NCI-H1436 (cell line): ENCODE measurements at places on chromosomes 6 and 20.

DNA sequence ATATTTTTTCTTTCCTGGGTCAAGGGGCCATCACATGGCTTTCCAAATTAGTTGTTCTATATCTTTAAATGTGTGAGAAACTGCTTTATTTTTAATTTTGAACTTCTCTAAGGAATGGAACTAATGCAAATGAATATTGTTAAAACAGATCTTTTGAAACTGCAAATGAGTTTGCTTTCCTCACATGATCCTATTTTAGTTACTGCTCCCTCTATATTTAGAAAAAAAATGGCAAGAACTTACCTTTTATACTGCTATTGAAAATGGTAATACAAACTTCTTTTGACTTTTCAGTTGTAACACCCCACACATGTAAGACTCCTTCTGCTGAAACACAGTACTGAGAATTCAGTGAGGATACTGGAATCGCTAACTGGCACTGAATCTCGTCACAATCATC, 15.9 kb downstream of the IFNGR1 start:
- no peak for DNase-seq

GRCh38 chr6:31293343-31293742, 21.5 kb upstream of the HLA-C start:
- no peak for DNase-seq

DNA sequence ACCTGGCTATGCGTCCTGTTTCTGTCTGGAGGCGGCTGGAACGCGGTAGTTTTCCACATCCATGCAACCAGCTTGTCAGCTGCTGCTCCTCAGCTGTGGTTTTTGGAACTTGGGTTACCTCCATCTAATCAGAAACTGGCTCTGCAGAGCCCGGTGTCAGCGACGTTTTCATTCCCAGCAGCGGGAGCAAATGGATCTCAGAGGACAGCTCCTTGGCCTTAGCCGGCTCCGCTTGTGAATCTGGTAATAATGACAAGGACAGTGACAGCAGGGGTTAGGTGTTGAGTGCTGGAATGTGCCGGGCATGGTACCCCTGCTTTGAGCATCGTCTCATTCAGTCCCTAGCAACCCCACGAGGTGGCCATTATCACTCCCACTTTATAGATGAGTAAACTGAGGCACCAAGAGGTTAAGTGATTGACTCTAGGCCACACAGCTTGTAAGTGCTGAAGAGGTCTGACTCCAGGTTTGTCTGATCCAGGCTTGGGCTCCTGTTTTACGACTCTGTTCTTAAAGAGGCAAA, 1.3 kb downstream of the SLCO4A1 start:
- no peak for DNase-seq

DNA sequence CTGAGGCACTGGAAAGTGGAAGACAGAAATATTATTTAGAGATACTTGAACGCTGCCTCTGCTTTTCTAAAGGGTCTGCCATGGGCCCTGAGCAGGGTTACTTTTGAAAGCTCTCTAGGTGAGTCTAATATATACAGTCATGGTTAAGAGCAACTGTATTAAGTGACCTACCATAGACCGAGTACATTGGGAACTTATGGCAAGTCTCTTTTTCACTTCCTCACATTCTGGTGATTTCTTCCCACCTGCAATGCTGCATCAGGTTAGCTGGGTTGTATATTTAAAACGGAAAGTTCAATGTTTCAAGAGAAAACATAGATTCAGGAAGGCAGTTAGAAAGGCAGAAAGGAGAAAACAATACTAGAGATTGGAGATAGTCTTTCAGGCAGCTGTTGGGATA, 154.7 kb downstream of the PHF3 start:
- DNase-seq = no peak

DNA sequence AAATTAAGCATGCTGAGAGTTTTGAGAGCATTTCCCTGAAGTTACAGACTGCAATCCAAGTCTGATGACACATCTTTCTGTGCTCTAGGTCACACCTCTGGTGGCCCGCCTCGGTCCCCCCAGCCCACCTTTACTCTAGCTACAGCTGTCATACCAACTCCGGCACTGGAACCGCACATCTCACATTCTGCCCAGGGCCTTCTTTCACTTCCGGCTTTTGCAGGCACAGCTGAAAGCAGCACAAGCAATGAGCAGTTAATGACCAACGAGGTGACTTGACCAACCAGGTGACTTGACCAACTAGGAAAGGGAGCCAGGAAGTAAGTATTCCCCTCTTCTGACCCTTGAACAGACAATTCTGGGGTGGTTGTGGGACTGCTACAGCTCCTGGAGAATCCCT, 88.6 kb upstream of the MOCS1 start:
- DNase-seq = no peak

GRCh38 chr6:119348096-119348747, 1.3 kb downstream of the MAN1A1 start:
- DNase-seq = no peak
